ENCODE measurements at places on chromosomes 16 and 17.

- no peak for DNase-seq
Observed at GRCh38 chr17:3798273-3799180, 2.5 kb downstream of the ITGAE start.

DNA sequence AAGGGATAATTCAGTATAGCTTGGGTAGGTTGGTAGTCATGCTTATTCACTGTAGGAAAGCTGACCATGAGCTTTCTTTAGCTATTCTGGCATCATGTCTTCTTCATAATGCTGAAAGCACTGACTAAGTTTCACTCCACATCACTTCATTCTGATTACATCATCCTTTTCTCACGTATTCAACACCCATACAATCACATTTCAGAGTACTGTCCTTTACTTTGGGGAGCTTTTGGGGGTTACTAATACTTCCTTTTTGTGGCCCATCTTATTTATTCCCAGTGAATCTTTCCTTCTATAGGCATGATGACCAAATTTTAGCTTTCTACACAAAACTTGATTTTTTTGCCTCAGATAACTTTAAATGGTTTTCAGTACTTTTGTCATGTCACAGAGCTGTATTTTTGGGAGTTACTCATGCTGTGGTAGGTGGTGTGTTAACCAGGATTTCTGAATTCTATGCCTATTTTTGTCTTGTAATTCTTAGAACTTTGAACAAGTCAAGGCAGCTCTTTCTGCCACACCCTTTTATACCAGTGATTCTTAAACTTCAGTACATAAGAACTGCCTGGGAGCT, 23.5 kb downstream of the TADA2A start:
- no peak for DNase-seq

DNA sequence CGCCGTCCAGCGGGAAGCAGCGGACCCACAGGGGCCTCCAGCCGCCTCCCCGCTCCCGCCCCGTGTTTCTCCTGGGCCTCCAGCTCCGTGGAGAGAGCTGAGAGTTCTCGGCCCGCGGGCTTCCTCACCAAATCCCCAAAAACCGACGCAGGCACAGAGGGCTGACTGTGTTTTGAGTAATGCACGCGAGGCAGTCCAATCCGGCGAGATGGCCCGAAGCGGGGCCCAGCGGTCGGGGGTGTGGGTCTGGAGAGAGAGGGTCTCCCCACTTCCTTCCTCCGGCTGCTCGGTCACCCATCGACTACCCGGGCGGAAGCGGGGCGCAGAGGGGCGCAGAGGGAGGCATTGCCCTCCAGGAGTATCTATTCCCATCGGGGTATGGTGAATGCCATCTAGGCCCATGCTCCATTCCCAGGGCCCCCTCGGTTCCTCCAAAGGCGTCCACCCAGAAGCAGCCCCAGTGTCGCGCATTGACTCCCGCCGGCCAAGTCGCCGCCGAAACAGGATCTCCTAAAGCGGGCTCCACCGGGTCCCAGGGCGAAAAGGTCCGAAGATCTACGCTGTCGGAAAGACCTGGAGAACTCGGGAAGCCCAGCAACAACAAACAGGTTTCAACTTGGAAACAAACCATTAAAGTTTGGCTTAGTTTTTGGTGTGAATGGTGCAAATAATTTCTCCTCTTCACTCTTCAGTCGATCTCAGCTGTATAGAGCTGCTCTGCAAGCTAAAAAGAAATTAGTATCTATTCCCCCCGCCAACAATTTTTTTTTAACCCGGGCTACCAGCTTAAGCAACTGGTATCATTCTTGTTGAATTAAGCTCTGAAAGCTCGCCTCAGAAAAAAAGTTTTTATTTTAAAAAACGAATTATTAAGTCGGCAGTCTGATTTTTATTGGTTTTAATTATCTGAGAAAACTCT, 19.2 kb upstream of the HOXB13 start:
- DNase-seq: no peak

DNA sequence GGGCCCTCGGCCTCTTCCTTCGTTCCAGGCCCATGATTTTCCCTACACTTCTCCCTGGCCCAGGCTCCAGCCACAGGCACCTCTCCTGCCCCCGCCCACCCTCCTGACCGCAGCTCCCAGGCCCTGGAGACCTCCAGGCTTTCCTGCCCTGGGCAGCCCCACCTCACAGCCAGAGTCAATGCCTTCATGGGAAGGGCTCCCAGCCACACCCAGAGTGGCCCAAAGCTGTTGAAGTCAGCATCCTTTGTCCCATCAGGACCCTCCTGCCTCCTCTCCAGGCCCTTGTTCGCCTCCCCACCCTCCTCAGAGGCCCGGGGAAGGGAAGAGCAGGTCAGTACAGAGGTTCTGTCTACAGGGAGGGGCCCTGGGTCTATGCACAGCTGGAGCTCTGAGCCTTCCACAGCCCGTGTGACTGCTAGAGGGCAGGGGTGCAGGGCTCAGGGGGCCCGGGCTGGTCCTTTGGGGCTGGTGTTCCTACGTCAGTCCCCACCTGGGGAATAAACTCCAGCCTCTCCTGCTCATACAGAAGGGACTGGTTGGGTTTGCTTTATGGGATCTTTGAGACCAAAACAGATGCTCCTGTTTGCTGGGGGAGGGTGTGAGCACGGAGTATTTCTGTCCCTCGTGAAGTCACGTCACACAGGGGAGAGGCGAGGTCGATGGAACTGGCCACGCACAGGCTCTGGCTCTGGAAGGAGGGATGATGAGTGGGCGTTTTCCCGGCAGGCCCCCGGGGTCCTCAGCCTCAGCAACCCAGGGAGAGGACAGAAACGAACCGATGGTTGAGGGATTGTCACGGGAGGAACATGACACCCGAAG, 20.3 kb downstream of the TRARG1 start:
- DNase-seq: no peak

DNA sequence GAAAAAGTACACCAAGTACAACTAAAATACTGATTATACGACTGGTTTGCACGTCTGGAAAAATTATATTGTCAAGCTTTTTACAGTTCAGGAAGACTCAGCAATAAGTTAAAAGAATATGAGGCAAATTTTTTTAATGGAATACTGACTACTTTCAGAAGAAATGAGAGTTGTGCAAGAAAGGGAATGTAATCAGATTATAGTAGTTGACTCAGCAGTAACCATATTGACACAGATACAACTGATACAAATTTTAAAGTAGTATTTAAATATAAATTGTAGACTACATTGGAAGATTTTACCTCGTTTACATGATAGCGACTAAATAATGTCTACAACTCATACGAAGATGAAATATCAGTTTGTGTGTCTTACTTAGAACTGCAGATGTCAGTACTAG, 16.7 kb downstream of the ASGR2 start:
- DNase-seq: no peak
